ENCODE measurements at places on chromosomes 3 and 15. TPM values are rescaled to one million over a fixed set of nuclear protein-coding genes. Genes with fewer than 3 reads are reported as not detected.

DNA sequence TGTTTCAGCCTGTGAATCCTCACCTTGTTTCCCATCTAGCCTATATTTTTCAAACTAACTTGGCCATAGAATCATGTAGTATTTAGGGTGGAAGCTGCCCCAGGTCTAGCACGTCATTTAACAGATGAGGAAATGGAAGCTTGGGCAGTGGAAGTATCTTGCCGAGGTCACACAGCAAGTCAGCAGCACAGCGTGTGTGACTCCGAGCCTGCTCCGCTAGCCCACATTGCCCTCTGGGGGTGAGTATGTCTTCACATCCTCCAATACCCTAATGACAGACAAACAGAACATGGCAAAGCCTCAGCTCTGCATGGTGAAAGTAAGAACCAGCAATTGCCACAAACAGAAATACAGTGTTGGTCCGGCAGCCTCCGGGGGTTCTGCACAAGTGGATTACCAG, 2.2 kb upstream of the CCR5 start:
- no peak for DNase-seq

DNA sequence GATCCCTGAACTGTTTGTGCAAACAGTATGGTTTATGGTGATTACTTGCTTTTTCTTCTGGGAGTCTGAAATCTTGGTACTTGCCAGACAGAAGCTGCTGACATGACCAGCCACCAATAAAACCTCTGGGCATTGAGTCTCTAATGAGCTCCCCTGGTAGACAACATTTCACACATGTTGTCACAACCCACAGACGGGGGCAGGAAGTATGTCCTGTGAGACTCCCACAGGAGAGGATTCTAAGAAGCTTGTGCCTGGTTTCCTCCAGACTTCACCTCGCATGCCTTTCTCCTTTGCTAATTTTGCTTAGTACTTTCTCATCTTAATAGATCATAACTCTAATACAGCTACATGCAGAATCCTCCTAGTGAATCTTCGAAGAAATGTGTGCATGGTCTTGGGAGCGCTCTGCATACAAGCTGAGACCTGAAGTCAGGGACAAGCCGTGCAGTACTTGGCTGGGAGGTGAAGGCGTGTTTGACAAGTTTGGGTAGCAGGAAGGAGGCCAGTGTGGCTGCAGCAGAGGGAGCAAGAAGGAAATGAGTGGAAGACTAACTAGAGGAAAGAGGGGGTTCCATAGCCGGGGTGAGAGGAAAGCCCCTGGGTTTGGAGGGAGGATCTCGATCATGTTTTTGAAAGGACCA, 49.0 kb downstream of the B3GNT5 start:
- no peak for DNase-seq

DNA sequence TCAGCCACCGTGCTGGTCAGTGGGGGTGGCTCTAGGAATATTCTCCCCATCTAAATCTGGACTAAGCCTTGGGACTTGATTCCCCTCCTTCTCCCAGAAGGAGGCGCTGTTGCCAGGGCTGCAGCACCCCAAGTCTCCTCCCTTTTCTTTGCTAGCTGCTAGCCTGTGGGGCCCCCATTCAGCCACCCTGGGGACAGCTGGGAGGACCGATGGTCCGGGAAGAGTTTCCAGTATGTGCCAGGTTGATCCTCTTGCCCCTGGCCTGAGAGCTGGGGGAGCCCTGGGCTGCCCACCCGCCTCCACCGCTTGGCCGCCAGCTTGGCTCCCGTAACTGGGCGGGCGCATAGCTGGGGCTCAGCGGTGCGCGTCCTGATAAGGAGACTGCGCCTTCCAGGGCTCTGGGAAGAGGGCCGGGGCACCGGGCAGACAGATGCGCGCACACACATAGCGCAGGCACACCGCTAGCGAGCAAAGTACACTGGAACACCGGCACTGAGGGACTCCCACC, 4.2 kb downstream of the SMAD6 start:
- no peak for DNase-seq

GRCh38 chr15:31005660-31006059, 14.2 kb upstream of the MTMR10 start:
- no peak for DNase-seq

GRCh38 chr15:71780115-71780976, 30.0 kb upstream of the NR2E3 start:
- peak; percentile 48 for DNase-seq

DNA sequence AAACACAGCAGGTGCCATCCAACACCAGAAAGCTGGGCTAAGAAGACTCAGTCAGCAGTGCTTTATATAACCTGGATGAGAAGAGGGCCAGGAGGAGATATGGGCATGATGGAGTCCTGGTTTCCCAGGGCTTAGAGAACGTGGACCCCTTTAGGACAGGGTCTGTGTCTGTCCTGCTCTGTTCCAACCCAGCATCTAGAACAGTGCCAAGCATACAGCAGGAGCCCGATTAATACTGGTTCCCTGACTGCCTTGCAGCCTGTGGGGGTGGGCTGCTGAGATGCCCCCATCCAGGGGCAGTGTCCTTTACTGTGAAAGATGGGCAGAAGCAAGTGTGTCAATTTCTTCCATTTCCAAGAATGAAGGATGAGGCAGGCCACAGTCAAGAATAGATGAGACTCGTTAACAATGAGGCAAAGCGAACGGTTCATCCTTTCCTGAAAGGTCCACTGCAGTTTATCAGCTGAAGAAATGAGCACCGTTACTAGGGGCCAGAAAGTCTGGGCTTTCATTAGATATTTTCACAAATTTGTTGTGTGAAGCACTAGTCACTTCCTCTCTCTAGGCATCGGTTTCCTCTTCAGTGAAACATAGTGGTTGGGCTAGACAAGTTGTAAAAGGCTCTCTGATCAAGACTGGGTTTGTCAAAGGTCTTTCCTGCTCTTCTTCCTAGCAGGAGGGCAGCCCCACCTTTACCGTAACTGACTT, 72.0 kb upstream of the HERC1 start:
- DNase-seq = no peak

The RASL12 gene
- 7.4 TPM for polyA plus RNA-seq

The ENTPD3 gene
- polyA plus RNA-seq = 3.0 TPM

The AQP9 gene
- polyA plus RNA-seq = 0.40 TPM

DNA sequence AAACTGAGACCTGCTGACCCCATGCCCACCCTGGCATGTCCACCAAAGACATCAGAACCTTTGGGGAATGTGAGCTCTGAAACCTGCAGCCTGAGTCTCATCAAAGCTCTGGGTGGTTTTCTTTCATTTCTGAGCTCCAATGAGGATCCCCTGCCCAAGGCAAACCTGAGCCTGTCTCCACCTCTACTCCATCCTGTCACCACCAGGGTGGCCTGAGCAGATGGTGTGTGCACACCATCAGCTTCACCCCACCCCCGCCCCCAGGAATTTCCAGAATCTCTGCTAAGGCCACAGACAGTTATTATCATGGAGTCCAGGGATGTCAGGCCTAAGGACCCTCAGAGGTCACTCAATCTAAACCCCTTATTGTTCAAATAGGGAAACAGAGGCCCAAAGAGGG, 1.3 kb downstream of the XIRP1 start:
- no peak for DNase-seq

The ZNF860 gene
- polyA plus RNA-seq = 1.7 TPM

DNA sequence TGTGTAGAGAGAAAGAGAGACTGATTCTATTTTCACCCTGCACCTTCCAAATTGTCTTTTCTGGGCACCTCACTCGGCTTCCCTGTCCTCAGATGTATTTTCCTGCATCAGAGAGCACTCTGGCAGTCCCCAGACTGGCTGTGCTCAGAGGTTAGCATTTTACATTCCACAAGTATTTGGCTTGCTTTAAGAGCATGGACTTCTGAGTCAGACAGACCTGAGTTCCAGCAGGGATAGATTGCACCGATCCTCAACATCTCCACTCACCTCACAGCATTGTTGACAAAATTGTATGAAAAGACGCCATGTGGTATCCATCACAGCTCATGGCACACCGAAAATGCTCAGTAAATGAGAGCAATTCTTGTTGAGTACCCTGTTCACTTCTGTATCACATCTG, 45.6 kb downstream of the SST start:
- no peak for DNase-seq

DNA sequence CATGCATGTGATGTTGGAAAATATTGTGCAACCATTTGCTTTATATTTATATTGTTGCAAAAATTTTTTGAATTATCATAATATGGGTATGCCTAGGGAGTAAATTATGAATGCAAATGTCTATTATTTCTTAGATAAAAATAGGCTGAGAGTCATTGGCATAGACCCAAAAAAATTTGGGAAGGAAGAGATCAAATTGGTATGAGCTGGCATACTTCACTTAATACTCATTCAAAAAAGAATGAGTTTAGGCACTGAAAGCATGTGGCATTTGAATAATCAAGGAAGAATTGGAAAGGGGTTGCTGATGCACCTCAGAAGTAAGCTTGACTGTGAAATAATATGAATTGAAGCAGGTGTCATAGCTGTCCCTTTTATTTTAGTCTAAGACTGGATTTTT, 764.0 kb upstream of the DPPA4 start:
- DNase-seq = no peak

DNA sequence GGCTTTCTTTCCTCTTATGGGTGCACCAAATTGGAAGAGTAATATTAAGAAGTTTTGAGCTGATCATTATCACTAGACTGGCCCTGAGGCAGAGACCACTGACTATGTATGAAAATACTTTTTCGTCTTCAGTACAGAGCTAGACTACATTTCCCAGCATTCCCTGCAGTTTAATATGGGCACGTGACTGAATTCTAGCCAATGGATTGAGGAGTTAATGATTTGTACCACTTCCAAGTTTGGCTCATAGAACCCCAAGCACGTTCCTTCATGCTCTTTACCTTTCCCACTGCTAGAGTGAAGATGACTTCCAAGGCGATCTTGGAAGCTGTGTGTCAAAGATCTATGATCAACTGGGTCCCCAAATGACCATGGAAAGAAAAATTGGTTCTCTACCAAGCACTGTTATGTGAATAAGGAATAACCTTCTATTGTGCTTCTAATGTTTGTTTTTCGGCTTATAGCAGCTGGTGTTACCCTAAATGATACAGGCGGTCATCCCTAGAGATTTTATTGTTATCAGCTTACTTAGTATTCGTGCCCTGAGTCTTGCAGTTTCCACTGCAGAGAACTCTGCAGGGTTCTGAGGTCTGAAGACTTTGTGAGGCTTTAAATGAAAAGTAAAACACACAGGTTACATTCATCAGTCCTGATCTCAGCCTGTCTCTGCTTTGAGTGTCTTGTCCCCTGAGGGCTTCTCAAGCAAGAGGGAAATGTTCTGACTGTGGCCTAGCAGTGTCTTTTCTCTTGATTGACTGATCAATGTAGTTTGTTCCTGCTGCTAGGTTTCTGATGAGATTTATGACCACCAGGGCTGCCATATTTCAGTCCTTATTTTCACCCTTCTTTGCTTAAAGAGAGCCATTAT, 486.8 kb downstream of the PDCD6IP start:
- no peak for DNase-seq

- DNase-seq = no peak
These were observed 5.0 kb downstream of the CISH start for GRCh38 chr3:50606596-50606995.

- DNase-seq = no peak
These were observed 119.0 kb downstream of the SUCNR1 start for GRCh38 chr3:151992326-151993041.

DNA sequence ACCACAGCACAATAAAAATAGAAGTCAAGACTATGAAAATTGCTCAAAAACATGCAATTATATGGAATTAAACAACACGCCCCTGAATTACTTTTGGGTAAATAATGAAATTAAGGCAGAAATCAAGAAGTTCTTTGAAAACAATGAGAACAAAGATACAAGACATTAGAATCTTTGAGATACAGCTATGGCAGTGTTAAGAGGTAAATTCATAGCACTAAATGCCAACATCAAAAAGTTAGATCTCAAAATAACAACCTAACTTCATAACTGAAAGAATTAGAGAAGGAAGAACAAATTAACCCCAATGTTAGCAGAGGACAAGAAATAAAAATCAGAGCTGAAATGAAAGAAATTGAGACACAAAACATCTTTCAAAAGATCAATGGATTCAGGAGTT, 86.6 kb upstream of the UBP1 start:
- no peak for DNase-seq

The NEO1 gene
- polyA plus RNA-seq = 139 TPM

DNA sequence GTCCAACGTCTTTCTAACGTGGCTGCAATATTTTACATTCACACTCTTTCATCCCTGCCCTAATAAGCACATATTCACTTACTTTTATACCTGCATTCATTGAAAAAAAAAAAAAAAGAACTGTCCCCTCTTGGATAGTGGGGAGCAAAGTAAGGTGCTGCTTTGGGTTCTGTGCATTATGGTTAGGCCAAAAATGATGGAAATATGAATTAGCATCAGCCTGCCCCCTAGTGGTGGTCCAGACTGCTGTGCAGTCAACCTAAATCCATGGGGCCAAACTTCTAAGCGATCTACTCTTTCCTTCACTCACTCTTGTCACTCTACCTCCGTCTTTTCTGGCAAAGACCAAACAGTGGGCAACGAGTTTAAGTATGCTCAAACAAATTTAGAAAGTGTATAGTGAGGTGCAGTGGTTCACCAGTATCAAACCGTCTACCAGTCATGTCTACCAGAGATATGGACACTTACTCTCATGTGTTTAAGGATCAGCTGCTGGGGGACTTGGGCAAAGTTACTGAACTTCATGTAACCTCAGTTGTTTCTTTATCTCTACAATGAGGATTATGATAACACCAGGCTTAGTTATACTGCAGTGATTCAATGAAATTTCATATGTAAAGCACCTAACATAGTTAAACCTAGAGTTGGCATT, 61.5 kb upstream of the GRM7 start:
- DNase-seq = no peak

DNA sequence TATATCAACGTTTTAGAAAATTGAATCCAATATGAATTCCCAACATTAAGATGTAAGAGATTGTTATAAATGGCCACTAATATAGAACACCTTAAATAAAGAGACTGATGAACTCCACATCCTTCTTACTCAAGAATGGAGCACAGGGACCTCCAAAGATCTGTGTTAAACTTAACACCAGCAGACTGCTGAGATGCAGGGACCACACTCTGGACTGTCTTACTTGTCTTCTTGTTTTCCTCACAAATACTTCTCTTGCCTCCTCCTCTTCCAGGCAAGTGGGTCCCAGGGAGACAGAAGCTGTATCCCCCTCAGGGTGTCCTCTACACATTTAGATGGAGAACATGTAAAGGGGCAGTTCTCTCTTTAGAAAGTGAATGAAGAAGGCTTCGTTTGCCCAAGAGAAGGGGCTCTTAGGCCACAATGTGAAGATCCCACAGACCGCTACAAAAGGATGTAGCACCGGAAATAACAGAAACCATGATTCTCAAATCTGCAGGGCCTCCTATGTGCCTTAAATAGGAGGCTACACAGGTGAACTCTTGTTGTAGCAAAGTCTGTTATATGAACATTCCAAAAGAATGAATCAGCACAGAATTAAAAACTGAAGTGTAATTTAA, 52.2 kb downstream of the SATB1 start:
- no peak for DNase-seq
